Stimulated activated CD8-positive, alpha-beta memory T cell treated with anti-CD3 and anti-CD28 coated beads, Interleukin-7, amount 100 ng/mL, for 24 hours (primary cell): ENCODE measurements at places on chromosomes 16 and 17.
A peak's percentile ranks its signal among the peaks of the same experiment; 100 is the strongest.

DNA sequence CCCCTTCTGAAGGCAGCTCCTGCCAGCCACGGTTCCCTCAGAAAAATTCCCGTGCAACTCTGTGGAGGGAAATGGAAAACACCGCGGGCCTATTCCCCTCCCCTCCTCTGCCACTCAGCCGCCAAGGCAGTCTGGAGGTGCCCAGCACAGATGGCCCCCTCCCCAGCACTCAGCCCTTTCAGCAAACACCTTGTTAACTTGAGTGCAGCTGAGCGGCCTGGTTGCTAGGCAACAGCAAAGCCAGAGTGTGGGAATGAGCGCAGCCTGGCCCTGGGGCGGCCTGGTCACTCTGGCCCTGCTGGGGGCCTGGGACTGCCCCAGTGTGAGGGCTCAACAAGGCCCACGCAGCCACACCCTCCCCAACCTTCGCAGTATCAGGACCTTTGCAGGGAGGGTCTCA is 32.8 kb downstream of the CACNA1G start:
- DNase-seq, result no peak

DNA sequence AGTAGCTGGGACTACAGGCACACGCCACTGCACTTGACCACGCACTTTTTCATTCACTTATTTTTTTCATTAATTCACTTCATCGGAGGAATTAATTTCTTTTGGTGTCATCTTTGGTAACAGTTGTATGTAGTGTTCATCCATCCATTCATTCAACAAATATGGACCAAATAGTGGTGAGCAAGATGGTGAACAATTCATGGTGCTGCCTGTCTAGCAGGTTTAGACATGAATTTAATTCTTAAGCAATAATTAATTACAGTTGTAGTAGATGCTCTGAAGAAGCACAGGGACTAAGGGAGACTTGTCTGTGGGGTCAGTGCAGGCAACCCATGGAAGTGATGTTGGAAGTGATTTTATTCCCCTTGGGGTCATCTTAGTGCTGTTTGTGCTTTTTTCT is 22.4 kb downstream of the GDE1 start:
- no peak for DNase-seq

- no peak for DNase-seq
Measured at GRCh38 chr17:68387435-68388218, 69.7 kb downstream of the WIPI1 start.

- no peak for DNase-seq
Measured at GRCh38 chr16:78896280-78896679, 704.3 kb downstream of the MAF start.

DNA sequence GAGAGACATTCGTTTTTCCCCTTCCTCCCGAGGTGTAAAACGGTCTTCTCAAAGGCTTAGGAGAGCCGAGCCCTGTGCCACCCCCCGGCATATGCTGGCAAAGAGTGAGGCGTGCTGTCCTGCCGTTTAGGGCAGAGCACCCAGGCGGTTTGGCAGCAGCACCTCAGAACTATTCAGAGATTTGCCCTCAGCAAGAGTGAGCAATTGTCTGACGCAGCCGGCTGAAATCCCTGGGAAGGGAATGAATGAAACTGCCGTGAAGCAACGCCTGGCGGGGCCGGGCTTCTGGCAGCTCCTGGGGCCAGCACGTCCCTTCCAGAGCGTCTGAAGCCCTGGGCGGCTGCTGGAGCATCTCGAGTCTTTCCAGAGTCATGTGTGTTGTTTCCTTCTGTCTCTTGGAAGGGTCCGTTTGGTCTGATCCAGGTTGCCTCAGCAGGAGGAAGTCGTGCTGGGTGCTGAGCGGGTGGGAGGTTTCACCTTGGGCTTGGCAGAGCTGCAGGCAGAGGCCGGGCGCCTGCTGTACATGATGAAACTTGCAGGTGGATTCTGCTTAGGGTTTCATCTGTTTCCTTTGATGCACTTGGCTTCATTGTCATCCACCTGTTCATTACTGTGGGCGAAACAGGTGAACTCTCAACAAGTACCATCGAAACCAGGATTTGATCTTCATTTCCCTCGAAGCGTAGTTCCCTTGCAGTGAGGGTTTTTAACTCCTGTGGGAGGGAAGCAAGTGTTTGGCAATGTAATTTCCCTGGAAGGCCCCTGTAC is 35.4 kb downstream of the TBCD start:
- DNase-seq, result no peak

DNA sequence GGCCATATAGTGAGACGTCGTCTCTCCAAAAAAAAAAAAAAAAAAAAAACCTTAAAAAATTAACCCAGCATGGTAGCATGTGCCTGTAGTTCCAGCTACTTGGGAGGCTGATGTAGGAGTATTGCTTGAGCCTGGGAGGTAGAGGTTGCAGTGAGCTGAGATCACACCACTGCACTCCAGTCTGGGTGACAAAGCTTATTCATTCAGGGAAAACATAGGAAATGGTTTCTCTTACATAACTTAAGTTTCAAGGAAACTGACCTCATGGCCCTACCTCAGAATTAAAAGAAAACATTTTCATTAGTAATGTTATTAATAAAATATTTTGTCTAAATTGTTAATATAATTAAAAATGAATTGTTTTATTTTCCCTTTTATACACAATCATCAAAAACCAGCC is 31.4 kb downstream of the COG1 start:
- DNase-seq, result no peak

DNA sequence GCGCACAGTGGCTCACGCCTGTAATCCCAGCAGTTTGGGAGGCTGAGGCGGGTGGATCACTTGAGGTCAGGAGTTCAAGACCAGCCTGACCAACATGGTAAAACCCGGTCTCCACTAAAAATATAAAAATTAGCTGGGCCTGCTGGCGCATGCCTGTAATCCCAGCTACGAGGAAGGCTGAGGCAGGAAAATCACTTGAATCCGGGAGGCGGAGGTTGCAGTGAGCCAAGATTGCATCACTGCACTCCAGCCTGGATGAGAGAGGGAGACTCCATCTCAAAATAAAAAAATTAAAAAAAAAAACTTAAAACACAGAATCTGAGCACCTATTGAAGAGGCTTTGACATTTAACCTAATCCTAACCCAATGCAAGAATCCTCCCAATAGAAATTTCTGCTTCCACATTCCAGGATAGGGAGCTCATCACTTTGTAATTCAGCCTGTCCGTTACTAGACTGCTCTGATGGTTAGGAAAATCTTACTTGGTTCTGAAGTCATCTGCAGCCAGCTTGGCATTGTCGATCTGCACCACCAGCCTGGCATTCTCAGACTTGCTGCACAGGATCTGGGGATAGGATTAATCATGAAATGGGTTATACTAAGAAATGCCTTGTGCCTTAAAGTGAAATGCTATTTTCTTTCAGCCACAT is 2.1 kb downstream of the KRT33B start:
- no peak for DNase-seq

DNA sequence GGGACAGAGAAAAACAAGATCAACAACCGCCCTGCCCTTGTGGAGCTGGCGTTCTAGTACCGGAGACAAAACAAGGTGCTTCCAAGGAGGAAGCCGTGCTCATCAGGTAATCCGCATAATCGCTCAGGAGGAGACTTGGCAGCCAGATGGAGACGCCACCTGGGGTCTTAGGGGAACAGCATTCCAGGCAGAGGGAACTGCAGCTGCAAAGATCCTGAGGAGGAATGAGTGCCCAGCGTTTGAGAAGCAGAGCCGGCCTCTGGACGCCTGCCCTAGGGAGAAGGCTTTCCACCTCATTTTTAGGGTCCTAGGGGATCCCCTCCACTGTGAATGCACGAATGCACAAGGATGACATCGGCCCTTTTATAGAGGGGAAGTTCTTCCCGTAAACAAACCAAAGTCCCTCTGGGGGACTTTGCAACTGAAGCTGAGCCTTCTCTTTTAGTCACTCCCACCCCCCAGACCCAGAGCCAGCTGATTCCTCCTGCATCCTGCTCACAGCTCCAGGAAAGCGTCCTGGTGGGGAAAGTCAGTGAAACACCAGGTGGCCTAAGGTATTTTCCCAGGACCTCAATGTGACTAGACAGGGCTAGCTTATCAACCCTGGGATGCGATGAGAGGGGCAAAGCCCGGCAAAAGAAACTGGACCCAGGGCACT is 13.2 kb upstream of the MPRIP start:
- DNase-seq, result no peak

DNA sequence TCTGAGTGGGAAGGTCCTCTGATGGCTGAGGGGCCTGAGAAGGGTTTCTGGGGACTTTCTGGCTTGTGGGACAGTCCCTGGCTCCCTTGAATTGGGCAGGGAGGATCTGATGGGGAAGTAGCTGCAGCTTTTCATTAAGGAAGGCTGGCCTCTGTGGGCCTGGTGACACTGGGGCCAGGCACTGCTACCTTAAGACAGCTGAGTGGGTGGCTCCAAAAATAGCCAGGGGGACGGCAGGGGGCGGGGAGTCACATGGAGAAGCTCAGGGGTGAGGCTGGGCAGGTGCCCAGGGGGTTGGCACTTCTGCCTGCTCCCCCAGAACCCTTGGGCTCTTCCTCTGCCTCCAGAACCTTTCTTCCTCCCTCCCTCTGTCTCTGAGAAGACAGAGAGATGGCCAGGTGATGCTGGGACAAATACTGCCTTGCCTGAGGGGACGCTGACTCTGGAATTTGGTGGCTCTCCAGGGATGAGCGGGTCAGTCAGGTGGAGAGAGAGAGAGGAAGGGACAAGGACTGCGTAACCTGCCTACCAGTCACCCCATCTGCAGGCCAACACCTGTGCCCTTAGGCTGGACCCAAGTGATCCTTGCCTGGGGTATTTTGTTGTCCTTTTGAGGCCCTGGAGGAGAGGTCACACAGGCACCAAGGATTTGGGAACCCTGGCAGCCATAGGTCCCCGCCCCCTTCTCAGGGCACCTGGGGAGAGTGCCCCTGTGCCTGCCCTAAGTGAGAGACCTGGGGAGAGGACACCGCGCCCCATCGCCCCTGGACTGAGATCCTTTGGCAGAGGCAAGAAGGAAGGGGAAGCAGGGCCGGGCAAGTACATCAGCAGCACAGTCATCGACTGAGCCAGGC is 1.7 kb upstream of the SGCA start:
- DNase-seq, result no peak

GRCh38 chr17:289409-289808 is 63.2 kb downstream of the RPH3AL start:
- no peak for DNase-seq

GRCh38 chr17:70292366-70292765 is 123.0 kb downstream of the KCNJ2 start:
- no peak for DNase-seq

DNA sequence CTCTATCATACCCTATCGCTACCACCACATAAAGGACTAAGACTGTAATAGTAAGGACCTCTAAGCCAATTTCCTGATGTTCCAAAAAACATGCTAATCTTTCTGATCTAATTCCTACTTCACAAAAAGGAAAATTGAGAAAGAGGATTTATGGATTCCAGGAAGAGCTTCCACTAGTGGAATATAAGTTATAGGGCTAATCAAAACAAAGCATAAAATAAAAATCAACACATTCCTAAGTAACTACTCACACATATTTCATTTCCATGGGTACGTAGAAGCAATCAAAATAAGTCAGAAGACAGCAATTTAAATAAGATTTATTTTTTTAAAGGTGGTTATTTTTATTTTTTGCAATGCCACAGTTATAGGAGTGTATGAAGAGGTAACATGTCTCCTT is 12.4 kb downstream of the CCDC43 start:
- DNase-seq, result no peak

DNA sequence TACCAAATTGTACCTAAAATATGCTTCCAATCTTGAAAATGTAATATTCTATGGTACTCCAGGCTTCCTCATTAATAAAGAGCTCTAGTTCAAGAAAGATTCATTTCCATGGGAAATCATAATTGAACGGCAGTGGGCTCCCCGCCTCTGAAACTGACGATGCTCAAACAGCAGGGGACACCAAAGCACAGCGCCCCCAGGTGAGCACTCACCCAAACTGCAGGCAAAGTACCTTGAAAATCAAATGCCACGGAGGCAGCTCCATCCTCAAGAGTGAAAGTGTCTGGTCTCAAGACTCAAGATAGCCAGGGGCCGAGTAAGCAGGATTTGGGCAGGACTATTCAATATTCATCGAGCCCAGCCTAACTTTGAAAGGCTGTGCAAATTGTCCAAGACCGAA is 217.4 kb upstream of the TNRC6C start:
- DNase-seq, result peak; percentile 8
